ENCODE measurements at places on chromosomes 4 and X. TPM values are rescaled to one million over a fixed set of nuclear protein-coding genes. Genes with fewer than 3 reads are reported as not detected.

Gene GAGE12F
- total RNA-seq = not detected

Gene EOLA2
- total RNA-seq = 42.0 TPM

Gene MAGEC3
- total RNA-seq = not detected

- H3K27ac ChIP-seq = no peak overlapping the region
- H3K4me1 ChIP-seq = no peaks in the 10 kb centered on the region
- H3K4me3 ChIP-seq = no peak overlapping the region
- H3K27me3 ChIP-seq = no peaks in the 10 kb centered on the region
- no peak for DNase-seq
Observed at GRCh38 chr4:30832639-30833038, 112.5 kb downstream of the PCDH7 start.

GRCh38 chrX:20672476-20672875 is 405.8 kb upstream of the RPS6KA3 start:
- H3K27me3 ChIP-seq = no peaks in the 10 kb centered on the region
- no peak overlapping the region for H3K27ac ChIP-seq
- H3K36me3 ChIP-seq = no peaks in the 10 kb centered on the region
- H3K4me3 ChIP-seq = no peak overlapping the region
- H3K4me1 ChIP-seq = no peaks in the 10 kb centered on the region

GRCh38 chr4:83387012-83387411 is 52.4 kb upstream of the HPSE start:
- H3K36me3 ChIP-seq = no peaks in the 10 kb centered on the region
- peak overlapping the region; percentile 85 for H3K27ac ChIP-seq
- H3K4me3 ChIP-seq = peak overlapping the region; percentile 30
- peaks cover 41% of the 10 kb centered on the region for H3K4me1 ChIP-seq
- H3K27me3 ChIP-seq = no peaks in the 10 kb centered on the region
- DNase-seq = no peak

GRCh38 chr4:120059036-120059435 is 7.6 kb downstream of the MAD2L1 start:
- H3K36me3 ChIP-seq = no peaks in the 10 kb centered on the region
- no peak overlapping the region for H3K27ac ChIP-seq
- no peaks in the 10 kb centered on the region for H3K27me3 ChIP-seq
- H3K4me3 ChIP-seq = no peak overlapping the region
- DNase-seq = no peak
- H3K4me1 ChIP-seq = no peaks in the 10 kb centered on the region

DNA sequence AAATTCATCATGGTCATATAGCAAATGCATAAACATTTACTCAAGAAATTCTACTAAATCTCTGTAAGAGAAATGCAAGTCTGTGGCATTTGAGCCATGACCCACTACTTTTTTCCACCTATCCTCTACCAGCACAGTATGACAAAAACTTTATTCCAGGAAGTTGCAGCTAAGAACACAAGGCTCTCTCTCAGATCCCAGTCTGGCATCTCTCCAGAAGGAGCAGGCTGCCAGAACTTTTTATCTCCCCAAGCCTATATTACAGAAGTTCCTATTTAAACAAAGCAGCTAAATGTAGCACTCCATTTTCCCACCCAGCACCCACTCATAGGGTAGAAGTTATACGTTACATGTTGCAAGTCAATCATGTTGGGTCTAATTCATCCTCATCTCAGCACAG is 49.3 kb upstream of the EPGN start:
- DNase-seq = no peak
- H3K27ac ChIP-seq = no peak overlapping the region
- no peaks in the 10 kb centered on the region for H3K27me3 ChIP-seq
- H3K4me3 ChIP-seq = no peak overlapping the region
